ENCODE measurements at places on chromosomes 7 and 10.

DNA sequence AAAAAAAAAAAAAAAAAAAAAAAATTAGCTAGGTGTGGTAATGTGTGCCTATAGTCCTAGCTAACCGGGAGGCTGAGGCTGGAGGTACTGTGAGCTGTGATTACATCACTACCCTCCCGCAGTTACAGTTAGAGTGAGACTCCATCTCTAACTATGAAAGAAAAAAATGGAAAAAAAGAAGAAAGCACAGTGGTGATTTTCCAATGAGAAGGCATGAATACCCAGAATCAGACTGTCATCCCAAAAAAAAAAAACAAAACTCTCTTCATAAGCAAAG is 269.9 kb upstream of the MKLN1 start:
- DNase-seq: no peak

DNA sequence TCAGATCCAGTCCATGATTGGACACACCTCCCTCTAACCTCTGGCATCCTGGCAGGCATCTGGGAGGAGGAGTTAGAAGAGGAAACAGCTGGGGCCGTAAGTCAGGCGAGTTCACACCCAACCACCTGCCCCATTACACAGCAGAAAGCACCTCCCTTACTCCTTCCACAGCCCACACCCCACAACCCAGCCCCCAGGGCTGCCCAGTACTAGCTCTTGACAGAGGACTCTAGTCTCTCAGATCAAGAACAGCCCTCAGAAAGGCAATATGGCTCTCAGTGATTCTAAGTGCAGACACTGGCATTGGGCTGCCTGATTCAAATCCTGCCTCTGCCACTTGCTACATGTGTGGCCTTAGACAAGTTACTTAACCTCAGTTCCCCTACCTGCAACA is 34.1 kb downstream of the KCNMA1 start:
- DNase-seq: no peak

DNA sequence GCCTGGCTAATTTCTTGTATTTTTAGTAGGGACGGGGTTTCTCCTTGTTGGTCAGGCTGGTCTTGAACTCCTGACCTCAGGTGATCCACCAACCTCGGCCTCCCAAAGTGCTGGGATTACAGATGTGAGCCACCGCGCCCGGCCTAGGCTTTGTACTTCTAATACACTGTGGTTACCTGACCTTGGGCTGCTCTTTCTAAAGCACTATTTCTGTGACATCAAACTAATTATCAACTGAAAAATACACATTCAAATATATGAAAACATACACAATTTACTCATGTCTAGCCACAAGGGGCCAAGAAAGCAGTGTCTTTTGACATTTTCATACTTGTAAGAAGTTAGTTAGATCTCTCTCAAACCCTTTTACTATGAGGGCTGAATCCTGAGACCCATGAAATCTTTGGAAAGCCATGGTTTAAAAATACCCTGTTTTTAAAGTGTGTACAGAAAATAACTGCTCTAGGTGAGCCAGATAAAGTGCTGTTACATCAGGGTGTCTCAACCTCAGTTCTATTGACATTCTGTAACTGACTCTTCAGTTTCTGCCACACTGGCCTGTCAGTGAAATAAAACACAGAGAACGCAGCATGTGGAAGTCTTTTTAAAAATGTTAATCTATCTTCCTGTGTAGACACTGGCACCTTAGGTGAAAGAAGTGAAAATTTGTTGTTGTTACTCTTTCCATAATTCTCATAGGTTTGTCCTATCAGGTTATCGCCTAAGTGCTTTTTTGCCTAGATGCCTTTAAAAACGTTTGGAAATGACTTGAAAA is 58.8 kb downstream of the CREM start:
- no peak for DNase-seq

DNA sequence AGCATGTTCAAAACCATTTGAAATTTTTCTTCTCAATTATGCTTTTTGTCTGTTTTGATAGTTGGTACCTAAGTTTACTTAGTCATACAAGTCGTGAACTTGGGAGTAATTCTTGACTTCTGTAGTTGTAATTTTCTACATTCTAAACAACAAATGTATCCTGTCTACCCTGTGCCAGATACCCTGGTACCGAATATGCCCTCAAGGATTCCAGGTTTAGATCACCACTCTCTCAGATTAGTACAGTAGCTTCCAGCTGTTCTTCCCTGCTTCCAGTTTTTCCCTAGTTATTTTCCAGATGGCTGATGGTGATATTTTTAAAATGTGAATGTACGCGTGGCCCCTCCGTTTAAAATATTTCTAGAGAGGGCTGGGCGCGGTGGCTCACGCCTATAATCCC is 6.5 kb downstream of the STAM start:
- no peak for DNase-seq

GRCh38 chr7:132580717-132581285 is 4.5 kb upstream of the PLXNA4 start:
- peak; percentile 62 for DNase-seq

GRCh38 chr10:26323219-26323618 is 106.6 kb downstream of the GAD2 start:
- DNase-seq: no peak
